Epithelial cell of esophagus (primary cell): ENCODE measurements at places on chromosomes 1 and 21.
A peak's percentile ranks its signal among the peaks of the same experiment; 100 is the strongest.

DNA sequence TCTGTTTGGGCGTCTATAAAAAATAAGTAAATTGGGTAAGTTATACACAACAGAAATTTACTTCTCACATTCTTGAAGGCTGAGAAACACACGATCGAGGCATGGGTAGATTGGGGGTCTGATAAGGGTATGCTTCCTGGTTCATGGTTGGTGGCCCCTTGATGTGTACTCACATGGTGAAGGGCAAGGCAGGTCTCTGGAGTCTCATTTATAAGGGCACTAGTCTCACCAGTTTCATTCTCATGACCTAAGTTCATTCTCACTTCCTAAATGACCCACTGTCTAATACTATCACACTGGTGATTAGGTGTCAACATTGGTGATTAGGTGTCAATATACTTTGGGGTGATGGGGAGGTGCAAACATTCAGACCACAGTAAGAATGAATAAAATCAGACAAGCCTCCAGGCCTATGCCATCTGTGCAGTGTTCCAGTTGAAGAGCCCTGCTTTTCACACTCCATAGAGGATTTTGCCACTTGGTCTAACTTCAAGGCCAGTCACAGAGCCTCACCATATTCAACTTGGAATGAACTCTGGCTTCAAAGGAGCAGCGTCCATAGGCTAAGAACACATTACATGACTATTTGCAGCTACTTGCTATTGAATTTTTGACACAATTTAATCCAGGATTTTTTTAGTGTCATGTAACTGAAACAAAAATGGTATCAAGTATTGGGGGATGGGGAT lies 2.5 kb upstream of the GBP4 start:
- no peak for DNase-seq

DNA sequence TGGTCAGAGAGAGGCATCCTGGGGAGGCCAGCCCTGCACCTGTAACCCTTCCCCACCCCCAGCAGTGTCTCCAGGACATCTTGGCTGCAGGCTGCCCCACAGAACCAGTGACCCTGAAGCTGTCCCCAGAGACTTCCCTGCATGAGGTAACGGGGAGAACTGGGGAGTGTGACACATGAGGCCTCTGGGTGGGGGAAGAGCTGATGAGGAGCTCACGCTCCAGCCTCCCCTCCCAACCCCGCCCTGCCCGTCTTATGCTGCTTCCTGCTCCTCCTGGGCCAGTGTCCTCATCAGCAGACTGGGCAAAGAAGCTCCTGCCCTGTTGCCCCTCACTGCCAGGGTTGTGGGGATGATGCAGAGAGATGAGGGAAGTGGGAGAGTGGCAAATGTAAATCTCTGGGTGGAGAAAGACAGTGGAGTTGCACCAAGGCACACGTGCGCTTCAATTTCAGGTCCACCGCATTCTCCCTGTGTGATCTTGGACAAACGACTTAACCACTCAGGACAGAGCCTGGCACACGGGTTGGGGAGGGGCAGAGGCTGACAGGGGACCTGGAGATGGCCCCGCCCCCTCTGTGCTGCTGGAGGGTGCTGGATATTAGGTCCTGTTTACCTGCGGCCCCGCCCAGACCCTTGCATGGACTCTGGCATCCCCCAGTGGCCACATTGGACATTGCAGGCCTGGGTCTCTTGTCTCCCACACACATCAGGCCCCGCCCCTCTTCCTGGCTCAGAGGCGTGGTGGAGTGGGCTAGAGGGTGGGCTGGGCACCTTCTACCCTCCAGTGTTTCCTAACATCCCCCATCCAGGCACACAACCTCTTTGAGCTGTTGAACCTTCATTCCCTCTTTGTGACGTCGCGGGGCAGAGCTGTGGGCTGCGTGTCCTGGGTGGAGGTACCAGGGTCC lies 12.3 kb downstream of the CLCNKB start:
- peak; percentile 91 for DNase-seq

GRCh38 chr1:182098301-182098700 lies 36.8 kb upstream of the ZNF648 start:
- no peak for DNase-seq

DNA sequence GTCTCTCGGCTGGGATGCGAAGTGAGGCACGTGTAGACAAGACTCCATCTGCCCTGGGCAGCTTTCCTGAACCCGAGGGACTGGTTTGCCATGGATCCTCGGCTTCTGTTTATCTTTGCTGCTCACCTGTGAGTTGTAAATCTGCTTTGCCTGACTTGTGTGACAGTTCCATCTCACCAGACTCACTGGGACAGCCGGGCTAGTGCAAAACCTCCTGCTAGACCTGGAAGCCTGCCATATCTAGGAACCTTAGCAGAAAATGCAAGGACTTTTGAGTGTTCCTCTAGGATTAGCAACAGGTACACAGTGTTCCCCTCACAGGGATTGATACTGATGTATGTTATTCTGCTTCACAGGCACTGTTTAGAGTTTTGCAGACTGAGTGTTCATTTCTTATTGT lies 218.6 kb downstream of the URB2 start:
- peak; percentile 32 for DNase-seq

DNA sequence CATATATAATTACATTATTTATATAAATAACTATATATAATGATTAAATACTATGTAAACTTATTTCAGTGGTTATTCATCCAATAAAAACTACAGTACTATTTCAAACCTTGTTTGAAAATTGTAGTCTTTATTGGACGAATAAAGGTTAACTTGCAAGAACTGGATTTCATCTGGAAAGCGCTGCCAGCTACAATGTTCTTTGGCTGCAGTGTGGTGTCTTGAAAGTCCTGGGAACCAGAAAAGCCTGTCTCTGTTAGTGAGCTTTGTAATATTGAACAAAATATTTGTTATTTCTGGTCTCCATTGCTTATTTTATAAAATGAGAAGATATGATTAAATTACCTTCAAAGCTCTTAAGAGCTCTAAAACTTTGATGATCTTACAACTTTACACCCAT lies 763.6 kb downstream of the ADGRL2 start:
- peak; percentile 16 for DNase-seq
